ENCODE measurements at places on chromosomes 4 and X. TPM values are rescaled to one million over a fixed set of nuclear protein-coding genes. Genes with fewer than 3 reads are reported as not detected.

GRCh38 chr4:148118633-148119032 is 323.6 kb downstream of the NR3C2 start:
- H3K27ac ChIP-seq: no peak overlapping the region
- no peaks in the 10 kb centered on the region for H3K27me3 ChIP-seq
- DNase-seq: no peak
- H3K4me3 ChIP-seq: no peak overlapping the region

DNA sequence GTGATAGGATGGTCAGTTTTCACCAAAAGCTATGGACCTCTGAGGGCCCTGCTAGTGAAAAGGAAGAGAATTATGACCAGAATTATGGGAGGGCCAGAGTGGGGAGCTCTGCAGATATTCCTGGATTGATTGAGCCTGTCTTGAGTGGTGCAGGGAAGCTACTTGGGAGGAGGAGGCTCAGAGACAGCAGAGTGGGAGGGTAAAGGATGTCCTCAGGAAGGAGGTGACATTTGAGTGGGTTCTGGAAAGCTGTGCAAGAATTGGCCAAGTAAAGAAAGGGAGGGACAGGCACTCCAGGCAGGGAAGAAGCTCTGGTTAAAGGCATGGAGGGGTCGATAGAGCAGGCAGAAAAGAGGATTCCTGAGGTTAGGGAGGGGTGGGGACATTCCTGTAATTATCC is 24.1 kb downstream of the RNF4 start:
- H3K27ac ChIP-seq: peak overlapping the region; percentile 22
- DNase-seq: no peak
- peaks cover 43% of the 10 kb centered on the region for H3K36me3 ChIP-seq
- H3K4me3 ChIP-seq: no peak overlapping the region
- H3K27me3 ChIP-seq: no peaks in the 10 kb centered on the region
- H3K4me1 ChIP-seq: no peaks in the 10 kb centered on the region

The HNRNPD gene
- total RNA-seq: 352 TPM

- no peaks in the 10 kb centered on the region for H3K4me1 ChIP-seq
- H3K27ac ChIP-seq: no peak overlapping the region
- H3K4me3 ChIP-seq: no peak overlapping the region
- no peaks in the 10 kb centered on the region for H3K36me3 ChIP-seq
Observed at GRCh38 chrX:79325263-79325958, 41.7 kb downstream of the ITM2A start.

GRCh38 chr4:82639971-82640370 is 78.2 kb upstream of the TMEM150C start:
- H3K27me3 ChIP-seq: no peaks in the 10 kb centered on the region
- no peak overlapping the region for H3K27ac ChIP-seq
- H3K4me3 ChIP-seq: no peak overlapping the region
- H3K36me3 ChIP-seq: peaks cover 8% of the 10 kb centered on the region

DNA sequence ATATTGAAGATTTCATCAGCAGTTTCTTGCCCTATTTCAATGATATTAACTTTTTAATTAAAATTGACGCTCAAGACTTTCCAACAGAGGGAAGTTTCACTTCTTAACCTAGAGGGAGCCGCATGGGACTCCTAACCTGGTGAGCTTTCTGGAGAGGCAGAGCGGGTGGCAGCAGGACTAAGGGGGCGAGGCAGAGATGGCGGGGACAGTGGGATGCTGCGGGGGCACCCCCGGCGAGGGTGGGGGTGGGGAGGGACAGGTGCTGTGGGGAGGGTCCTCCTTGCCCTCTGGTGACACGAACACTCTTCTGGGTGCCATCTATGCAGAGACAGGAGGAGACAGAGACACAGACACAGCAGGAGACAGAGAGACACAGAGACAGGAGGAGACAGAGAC is 104.4 kb downstream of the ADRA2C start:
- peaks cover 5% of the 10 kb centered on the region for H3K4me1 ChIP-seq
- H3K27ac ChIP-seq: no peak overlapping the region
- H3K27me3 ChIP-seq: peaks cover 82% of the 10 kb centered on the region
- peak overlapping the region; percentile 30 for H3K4me3 ChIP-seq
- no peaks in the 10 kb centered on the region for H3K36me3 ChIP-seq

DNA sequence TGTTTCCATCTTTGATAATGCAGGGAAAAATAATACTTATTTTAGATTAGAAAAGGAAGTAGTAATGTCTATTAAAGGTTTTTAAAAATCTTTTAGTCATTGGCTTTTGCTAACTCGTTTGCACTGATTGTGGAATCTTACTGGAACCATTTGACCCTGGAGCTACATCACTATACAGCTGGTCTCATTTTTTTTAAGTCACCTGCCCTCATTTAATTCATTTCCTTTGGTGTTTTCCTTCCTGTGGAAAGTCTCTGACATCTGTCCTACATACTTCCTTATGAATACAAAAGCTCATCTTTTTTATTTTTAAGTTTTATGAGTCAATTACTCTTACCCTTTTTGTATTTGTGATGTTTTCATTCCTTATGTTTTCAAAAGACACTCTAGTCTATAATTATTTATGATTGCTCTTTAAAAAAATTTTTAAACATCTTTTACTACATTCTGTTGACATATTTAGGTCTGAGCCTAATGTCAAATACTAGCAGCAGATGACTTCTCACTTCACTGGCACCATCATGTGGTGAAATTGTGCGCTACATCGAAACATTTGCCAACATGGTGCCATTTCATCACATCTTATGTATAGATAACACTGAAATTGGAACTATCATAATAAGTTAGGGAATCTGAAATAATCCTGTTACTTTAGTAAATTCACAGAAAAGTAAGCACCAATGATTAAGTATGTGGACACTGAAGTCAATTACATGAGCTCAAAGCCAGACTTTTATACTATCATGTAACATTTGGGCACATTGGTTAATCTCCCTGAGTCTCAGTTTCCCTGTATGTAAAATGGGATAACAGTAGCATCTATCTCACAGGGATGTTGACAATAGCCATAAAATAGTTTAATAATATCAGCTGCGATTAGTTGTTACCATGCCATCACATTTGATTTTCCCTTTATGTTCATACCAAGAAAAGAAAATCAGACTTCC is 9.4 kb upstream of the MMAA start:
- no peak overlapping the region for H3K27ac ChIP-seq
- H3K4me1 ChIP-seq: peaks cover 3% of the 10 kb centered on the region
- H3K36me3 ChIP-seq: peaks cover 8% of the 10 kb centered on the region
- no peak overlapping the region for H3K4me3 ChIP-seq
- DNase-seq: no peak

DNA sequence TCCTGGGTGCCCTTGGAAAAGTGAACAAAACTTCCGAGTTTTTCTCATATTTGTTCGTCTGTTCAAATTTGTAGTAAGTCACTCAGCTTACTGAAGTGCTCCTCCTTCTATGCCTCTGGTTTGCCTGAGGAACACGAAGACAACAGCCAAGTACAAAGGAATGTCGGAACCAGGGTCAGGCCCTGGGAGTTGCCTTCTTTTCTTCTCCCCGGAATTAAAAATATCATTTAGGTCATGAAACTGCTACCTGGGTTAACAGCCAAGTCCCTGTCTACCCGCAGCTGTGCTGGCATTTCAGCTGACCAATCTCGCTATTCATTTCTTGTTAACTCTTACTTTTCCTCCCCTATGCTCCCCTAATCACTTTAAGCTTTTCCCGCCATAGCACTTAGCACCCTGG is 137.6 kb upstream of the TEX13D start:
- no peaks in the 10 kb centered on the region for H3K27me3 ChIP-seq
- H3K4me1 ChIP-seq: no peaks in the 10 kb centered on the region
- no peak for DNase-seq
- no peak overlapping the region for H3K27ac ChIP-seq

DNA sequence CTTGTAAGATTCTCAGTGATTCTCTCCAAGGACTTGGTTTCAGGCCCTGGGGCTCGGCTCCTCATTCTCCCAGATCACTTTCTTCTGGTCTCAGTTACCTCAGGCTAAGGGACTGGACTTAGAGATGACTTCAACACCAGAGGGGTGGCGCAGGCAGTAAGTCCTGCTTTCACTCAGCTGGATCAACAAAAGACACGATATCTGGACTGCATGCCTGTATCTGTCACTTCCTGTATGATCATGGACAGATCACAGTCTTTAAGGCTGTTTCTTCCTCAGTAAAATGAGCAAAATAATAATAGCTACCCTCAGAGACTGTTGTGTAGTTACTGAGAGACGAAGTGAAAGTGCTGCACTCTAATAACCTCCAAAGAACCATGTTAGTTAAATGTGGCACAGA is 19.5 kb upstream of the CXCR3 start:
- no peak for DNase-seq
- no peak overlapping the region for H3K27ac ChIP-seq
- no peaks in the 10 kb centered on the region for H3K36me3 ChIP-seq
- H3K4me1 ChIP-seq: no peaks in the 10 kb centered on the region
- no peaks in the 10 kb centered on the region for H3K27me3 ChIP-seq
- H3K4me3 ChIP-seq: no peak overlapping the region

Measured in mesothelial cell of epicardium (in vitro differentiated cells).